Stimulated activated CD4-positive, alpha-beta T cell treated with anti-CD3 and anti-CD28 coated beads, Interleukin-12 subunit alpha, Interleukin-12 subunit beta, amount 100 ng/mL, for 48 hours (primary cell): ENCODE measurements at places on chromosomes 11 and 22.

DNA sequence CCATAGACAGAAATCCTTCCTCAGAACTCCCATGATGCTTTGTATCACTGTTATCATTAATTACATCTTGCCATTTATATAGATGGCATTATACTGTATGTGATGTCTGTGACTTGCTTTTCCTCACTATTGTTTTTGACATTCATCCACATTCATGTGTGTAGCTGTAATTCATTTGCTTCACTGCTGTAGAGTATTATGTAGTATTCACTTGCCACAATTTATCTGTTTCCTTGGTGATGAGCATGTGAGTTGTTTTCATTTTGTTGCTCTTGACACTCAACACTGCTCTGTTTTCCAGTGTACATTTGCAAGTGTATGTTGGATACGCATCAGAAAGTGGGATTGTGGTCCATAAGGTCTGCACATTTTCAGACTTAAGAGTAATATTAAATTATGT is 328.6 kb upstream of the C11orf87 start:
- DNase-seq, result no peak

- no peak for DNase-seq
Observed at GRCh38 chr11:87212891-87213290, 175.2 kb downstream of the TMEM135 start.

- DNase-seq, result peak; percentile 76
Observed at GRCh38 chr11:66289548-66290329, 796 bp upstream of the YIF1A start.

- DNase-seq, result no peak
Observed at GRCh38 chr11:28250192-28250591, 142.0 kb downstream of the METTL15 start.

GRCh38 chr11:69241075-69241740 is 52.7 kb upstream of the MYEOV start:
- DNase-seq, result no peak

DNA sequence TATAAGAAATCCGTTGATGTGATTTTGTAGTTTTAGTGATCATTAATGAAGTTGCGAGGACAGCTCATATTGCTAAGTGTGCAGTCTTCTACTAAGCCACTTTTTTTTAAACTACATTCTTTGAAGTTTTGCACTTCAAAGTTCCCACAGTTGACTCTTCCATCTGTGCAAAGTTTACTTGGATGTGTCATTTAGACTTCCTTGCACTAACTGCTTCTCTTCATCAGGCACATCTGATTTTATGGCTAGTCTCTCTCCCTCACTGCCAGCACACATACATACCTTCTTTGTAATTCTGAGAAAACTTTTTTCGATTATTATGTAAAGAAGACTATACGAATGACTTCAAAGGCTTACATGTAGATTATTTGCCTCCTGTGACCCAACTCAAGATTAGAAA is 250.0 kb downstream of the DYNC2H1 start:
- no peak for DNase-seq

DNA sequence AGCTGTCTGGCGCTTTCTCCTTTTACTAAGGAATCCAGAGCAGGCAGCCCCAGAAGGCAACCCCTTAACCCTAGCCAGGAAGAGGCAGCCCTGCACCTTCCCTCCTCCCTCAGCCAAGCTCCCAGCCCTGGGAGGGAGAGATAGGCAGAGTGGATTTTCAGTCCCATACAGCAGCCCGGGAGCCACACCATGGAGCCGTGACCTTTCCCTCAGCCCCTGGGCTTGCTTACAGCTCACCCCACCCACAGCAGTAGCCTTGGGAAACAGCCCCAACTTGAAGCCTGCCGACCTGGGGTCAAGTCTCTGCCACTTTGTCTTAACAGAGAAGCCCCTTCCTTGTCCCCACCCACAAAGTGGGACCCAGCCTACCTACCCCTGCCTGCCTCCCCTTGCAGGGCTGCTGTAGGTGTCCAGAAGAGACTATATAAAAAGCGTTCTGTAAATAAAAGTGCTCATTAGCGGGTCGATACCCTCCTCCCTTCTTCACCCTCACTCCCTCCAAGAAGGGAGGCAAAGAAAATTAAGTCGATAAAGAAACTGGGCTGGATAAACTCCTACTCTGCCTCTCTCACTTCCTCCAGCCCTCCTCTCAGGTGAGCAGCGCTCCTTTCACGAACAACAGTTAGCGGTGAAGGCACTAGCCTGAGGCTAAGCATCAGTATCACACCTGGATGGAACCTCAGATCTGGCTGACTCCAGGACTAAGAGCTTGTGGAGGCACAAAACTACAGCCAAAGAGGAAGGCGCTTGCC is 4.2 kb downstream of the TST start:
- no peak for DNase-seq

GRCh38 chr22:40529821-40530220 is 106.7 kb downstream of the MRTFA start:
- no peak for DNase-seq

- no peak for DNase-seq
Observed at GRCh38 chr11:44469412-44469811, 96.1 kb upstream of the CD82 start.

DNA sequence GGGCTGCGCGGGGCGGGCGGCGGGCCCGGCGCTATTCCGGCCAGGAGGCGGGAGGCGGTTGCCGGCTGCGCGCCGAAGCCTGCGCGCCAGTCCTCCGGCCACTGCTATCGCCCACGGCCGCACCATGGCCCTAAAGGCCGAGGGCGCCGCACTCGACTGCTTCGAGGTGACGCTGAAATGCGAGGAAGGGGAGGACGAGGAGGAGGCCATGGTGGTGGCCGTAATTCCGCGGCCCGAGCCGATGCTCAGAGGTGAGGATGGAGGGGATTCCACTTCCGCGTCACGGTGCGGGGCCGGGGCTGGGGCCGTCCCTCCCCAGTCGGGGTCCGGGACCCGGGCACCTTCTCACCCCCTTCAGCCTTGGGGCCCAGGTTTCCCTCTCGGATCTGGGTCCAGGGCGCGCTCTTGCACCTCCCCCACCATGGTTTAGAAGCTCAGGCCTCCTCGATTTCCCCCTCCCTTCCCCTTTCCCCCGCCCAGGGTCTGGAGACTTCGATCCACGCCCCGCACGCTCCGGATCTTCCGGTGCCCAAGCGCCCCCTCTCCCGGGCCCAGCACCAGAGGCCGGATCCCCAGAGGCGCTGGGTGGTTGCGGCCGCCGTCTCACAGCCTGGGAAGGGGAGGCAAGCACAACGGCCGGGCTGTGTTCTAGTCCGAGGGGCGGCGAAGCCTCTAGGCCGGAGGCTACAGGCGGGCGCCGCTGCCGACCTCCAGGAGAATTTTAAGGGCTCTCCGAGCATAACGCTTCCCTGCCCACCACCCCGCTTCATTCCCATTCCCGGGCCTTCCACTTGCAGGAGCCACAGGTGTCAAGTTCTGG is 517 bp downstream of the SPINDOC start:
- DNase-seq, result no peak

- no peak for DNase-seq
Observed at GRCh38 chr11:7520981-7521487, 7.2 kb downstream of the PPFIBP2 start.

DNA sequence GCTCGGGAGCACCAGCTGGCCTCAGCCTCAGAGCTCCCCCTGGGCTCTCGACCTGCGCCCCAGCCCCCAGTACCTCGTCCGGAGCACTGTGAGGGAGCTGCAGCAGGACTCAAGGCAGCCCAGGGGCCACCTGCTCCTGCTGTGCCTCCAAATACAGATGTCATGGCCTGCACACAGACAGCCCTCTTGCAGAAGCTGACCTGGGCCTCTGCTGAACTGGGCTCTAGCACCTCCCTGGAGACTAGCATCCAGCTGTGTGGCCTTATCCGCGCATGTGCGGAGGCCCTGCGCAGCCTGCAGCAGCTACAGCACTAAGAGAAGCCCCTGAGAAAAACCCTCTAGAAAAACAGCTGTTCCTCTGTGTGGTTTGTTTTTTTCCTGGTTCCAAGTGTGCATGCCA is 918 bp upstream of the FAM89B start:
- DNase-seq, result no peak

DNA sequence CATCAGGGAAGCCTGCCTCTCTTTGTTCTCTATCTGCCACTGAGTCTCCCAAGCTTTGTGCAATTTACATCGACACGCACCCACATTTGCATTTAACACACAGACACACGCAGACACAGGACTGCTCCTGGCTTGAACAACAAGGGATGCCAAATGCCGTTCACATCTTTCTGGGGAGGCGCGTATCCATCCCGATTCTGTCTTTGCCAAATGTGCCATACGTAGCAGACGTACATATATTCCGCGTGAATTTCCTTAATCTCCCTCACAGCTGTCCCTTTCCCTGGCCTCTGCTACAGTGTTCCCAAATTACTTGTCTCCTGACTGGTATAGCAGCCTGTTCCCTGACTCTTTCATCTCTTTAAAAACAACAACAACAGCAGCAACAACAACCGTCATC is 409.5 kb downstream of the MIAT start:
- DNase-seq, result no peak

DNA sequence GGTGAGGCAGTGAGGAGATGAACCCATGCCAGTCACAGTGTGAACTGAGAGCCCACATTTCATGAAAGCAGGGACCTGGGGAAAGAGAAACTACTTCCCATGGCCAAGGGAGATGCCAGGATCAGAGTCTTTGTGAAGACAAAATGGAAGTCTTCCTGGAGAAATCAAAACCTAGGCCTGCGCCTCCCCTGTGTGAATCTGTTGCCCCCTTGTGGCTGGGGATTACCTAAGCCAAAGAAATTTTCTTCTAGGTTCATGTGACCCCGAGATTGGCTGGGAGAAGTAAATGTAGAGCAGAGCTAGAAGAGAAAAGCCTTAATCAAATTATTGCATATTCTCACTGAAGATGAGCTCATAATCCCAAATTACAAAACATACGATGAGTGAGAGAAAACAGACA is 1075.3 kb downstream of the TBC1D22A start:
- DNase-seq, result no peak

DNA sequence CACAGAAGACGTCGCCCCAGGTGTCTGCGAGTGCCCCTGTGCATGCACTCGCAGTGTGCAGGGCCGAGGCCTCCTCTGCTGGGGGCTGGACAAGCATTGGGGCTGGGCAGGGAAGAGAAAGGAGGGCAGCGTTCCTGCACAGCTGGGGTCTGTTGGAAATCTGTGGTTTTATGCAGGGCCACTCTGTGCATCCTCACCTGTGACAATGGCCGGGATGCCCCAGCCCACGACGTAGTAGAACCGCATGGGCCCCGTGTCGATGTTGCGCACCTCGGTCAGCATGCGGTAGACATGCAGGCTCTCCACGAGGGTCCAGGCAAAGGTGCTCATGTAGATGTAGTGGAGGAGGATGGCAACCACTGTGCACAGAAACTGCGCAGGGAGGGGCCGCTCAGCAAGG is 37.2 kb downstream of the TRMU start:
- no peak for DNase-seq

- no peak for DNase-seq
Observed at GRCh38 chr11:765025-765801, 12.1 kb downstream of the GATD1 start.

DNA sequence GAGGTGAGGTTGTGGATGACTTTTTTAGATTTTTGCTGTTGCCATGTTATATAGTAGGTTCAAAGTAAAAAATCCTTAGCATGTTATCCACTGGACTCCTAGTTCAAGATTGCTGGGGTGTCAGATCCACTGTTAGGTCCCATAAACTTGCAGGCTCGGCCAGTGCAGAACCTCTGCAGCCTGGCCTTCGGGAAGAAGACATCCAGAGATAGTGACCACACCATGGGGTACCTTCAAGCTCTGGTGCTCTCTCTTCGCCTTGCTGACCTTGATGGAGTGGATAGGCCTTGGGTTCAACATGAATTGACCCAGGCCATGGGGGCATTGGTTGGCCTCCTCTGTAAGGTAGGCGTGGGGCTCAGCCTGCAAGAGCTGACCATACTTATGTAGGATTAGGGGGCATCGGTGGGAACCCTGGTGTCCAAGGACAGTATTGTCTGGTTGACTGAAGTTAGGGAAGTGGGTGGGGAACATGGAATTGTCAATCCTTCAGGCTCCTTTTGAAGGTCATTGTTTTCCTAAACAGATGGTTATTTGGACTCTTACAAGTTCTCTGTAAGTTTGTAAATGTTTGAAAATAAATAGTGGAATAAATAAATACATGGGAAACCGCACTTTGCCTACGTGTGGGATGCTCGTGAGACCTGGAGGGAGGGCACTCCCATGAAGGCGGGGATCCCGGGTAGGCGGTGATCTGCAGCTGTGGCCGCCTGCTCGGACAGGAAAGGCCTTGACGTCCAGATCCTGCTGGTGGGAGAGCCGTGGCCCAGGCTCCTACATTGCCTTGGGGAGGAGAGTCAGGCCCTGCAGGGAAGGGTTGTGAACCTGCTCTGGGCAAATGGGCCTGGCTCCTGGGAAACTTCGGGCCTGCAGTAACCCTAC is 37.1 kb downstream of the BCR start:
- DNase-seq, result no peak

DNA sequence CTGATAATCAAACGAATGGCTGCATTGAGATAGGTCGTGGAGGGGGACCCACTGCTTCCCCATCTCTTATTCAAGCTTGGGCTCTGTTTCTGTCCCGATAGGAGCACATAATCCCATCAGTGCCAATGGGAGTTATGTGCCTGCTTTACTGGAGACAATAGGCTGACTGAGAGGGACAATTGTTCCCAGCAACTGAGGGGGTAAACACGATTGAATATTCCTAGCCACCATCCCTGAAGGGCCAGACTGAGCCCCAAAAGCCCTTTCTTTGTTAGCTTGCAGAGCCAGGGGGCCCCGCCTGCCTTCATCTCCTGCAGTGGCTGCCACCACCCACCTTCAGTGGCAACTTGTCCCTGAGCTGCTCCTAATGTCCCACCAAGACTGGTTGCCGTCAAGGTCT is 172.8 kb upstream of the NAV2 start:
- no peak for DNase-seq

DNA sequence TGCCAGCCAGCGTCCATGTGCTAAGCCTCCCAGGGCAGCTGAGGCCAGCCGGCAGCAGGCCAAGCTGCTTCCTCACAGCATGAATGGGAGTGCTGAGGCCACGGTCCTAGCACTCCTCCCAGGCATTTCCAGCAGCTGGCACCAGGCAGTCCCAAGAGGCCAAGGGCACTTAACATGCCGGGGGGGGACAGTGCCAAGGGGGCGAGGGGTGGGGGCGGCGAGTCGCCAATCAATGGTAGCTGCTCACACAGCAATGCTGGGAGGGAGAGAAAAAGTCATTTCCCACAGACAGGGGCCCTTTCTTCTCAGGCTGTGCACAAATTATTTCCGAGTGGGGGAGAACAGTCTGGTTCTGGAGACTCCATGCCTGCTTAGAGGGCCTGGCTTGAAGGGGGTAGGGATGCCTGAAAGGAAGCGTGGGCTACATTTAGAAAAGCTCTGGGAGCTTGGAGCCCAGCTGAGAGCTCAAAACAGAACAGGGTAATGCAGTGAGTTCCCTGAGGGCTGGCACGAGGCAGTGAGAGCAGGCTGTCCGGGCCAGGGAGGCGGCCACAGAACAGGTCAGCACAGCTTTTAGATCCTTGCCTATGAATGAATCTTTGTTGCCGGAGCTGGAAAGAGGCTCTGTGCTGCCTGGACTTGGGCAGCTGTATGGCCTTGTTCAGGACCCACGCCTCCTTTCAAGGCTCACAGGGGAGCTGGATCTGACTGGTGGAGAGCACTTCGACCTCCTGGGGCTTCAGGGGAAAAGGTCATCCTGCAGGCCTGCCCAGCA is 14.4 kb upstream of the TBC1D10A start:
- DNase-seq, result no peak
